Hematopoietic multipotent progenitor cell (in vitro differentiated cells): ENCODE measurements at places on chromosomes 7 and 10. TPM values are rescaled to one million over a fixed set of nuclear protein-coding genes. Genes with fewer than 3 reads are reported as not detected.

GRCh38 chr7:94882891-94883290 lies 24.5 kb upstream of the PPP1R9A start:
- no peak for DNase-seq

DNA sequence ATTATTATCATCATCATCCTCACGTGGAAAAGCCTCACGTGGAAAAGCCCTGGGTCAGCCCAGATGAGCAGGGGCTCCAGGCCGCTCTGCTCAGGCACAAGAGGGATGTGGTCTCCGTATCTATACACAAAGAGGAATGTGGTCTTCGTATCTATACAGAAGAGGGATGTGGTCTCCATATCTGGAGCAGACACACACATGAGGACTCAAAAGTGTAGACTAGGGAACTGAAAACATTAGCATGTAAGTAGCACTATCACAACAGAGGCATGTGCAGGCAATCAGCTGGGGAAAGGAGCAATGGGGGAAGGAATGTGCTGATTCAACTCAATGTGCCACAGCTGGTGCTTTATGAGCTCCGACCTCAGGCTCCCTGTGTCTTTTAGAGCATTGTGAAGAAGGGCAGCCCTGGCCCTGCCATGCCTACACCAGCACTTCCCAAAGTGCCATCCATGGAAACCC lies 86.5 kb downstream of the PLXNA4 start:
- peak; percentile 67 for DNase-seq

GRCh38 chr7:125338110-125338509 lies 408.5 kb upstream of the POT1 start:
- DNase-seq, result no peak

GRCh38 chr7:140390466-140391190 lies 7.7 kb downstream of the SLC37A3 start:
- peak; percentile 39 for DNase-seq

DNA sequence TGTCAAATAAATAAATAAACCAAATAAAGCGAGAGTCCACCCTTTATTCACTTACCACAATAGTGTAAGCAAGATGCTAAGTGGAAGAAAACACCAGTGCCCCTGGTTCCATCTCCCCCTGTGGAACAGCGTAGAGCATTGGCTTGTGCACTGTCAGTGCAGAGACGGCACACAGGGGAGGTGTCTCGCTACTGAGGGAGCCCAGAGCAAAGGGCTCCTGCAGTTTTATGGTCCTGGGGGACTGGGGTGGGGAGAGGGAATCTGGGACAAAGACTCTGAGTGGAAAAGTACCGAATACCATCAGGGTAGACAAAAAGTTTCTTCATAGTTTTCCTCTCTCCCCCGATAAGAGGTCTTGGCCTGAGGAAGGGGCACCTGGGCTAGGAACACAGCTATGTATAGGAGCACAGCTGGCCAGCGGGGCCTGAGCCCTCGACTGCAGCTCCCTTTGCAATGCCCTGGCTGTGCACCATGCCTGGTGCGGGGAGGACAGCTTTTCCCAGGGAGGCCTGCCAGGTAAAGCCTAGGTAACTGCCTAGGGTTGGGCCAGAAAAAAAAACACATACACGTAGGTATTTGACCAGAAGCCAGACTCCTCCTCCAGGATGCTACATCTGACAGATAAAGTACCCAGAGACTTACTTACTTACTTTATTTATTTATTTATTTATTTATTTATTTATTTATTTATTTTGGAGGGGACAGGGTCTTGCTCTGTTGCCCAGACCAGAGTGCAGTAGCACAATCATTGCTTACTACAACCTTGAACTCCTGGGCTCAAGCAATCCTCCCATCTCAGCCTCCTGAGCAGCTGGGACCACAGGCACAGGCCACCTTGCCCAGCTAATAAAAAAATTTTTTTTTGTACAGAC lies 88.8 kb upstream of the KIF5B start:
- DNase-seq, result no peak

GRCh38 chr7:23161482-23161881 lies 20.4 kb upstream of the NUP42 start:
- DNase-seq, result no peak

DNA sequence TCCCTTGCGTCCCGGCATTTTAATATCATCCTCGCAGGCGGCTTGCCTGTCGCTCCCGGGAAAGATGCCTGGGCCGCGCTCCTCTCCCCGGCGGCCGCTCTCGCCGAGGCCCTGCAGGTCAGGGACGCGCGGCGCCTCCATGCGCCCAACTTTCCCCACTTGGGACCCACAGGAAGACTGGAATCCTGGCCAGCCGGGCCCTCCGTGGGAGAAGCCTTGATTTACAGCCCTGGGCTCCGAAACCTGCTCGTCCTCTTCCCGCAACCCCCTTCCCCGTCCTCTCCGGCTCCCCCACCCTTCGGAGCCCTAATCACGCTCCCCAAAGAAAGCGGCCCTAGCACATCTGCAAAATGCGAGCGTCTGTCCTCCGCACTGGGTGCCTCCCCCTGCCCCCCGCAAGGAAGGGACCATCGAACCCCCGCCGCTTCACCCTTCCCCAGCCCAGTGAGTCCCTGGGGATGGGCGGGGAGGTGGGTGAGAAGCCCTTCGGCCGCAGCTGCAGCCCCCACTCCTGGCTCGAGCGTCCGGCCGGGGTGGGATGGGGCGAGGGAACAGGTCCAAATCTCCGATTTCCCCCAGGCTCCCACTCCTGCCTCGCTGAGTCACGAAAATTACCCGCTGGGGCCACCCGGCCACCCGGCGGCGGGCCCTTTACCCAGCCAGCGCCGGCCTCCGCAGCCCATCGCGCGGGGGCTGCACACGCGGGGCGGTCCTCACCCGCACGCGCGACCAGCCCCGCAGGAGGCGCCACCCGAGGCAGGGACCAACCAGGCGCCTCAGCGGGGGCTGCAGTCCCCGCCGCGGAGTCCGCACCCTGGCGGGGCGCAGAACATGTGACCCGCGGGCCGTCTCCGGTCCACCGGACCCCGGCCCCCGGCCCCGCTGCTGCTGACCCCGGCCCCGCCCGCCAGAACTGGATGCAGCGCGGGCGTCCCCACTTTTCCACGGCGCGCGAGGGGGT lies 695 bp downstream of the HSPA12A start:
- peak; percentile 5 for DNase-seq

- DNase-seq, result no peak
These were observed 196.8 kb upstream of the POT1 start for GRCh38 chr7:125126376-125126775.

DNA sequence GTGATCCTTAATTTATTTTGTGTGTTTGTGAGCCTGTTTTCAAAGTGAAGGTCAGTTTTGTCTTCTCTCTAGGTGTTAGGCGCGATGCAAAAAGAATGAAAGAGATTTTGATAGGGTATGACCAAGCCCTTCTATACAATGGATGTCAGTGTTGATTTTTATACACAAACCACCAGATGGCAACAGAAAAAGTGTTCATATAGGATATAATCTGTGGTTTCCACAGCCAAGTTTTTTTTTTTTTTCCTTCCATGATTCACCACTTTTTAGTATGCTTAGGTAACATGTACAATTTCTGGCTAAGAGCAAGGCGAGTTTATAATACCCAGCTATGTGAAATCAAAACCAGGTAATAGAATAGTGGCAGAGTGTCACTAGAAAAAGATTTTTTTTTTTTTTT lies 8.1 kb downstream of the SDK1 start:
- DNase-seq, result no peak

DNA sequence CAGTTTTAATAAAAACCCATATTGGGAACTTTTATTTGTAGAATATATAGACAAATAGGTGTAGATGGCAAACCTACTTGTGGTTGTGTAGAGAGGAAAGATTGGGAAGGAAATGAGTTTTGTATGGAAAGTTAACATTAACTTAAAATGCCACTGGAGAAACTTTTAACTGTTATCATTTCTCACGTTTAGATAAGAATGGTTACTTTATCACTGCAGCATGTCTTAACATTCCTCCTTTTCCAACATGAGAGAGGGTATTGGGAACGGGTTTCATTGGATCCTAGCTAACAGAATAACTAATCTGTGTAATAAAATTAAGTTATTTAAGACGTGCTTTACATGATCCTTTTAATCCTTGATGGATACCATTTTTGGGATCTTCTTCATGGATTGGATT lies 1.8 kb downstream of the LUC7L2 start:
- DNase-seq, result no peak

- DNase-seq, result no peak
These were observed 245.2 kb downstream of the DOCK4 start for GRCh38 chr7:111960984-111961383.

DNA sequence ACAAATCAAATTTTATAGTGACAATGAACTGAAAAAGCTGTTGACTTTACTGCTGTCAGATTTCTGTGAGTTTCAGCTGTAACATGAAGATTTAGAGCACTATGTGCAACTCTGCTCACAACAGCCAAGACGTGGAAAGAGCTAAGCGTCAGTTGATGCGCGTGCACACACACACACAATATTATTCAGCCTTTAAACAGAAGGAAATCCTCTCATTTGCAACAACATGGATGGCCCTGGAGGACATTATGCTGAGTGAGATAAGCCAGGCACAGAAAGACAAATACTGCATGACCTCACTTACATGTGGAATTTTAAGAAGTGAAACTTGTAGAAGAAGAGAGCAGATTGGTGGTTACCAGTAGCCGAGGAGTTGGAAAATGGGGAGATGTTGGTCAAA lies 82.8 kb upstream of the FRMD4A start:
- DNase-seq, result no peak

GRCh38 chr7:91988213-91988612 lies 47.6 kb downstream of the AKAP9 start:
- no peak for DNase-seq

- no peak for DNase-seq
These were observed 116.6 kb downstream of the EGFR start for GRCh38 chr7:55135462-55135861.

GRCh38 chr7:36565792-36566356 lies 158.4 kb downstream of the AOAH start:
- DNase-seq, result peak; percentile 28

GRCh38 chr10:11909618-11910017 lies 86.5 kb downstream of the PROSER2 start:
- no peak for DNase-seq

DNA sequence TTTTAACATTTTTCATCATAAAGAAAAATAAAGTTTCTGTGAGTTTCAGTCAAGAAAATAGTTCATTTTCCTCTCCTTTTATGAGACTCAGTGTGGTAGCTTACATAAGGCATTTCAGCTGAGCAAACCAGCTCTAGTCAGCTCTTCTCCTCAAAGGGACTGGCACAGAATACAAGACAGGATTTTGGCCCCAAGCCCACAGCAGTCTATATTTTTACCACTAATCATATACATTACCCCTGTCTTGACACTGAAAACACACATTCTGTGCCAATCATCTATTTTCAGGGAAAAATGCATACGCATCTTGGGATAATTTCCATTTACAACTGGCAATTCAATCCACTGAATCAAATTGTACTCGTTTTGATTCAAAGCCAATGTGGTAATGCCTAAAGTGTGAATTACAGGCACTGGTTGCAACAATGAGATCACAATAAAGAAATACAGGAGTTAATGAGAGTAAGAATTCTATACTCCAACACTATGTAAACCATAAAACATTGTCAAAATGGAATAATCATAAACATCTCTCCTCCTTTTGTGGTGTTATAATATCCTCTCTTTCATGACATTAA lies 186.4 kb downstream of the CACNA2D1 start:
- no peak for DNase-seq

GRCh38 chr10:69318867-69319727 lies 40.8 kb downstream of the HK1 start:
- peak; percentile 48 for DNase-seq

DNA sequence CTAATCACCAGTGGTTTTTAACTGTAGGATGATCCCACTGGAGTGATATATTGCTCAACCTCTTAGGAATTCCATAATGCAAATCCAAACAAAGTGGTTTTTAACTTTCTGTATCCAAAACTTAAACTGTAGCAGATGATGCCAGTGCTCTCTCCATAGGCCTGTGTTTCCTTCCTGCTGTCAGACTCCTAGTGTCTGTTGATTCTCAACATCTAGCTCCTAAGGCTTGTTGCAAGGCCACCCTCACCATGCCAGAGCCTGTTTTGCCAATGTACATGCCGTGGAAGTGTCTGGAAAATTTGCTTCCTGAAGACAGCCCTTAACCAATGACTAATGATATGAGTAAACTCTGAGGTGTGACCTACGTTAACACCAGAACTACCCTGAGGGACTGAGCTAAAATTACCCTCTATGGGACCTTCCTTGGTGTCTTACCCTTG lies 39.3 kb downstream of the C1GALT1 start:
- DNase-seq, result no peak

DNA sequence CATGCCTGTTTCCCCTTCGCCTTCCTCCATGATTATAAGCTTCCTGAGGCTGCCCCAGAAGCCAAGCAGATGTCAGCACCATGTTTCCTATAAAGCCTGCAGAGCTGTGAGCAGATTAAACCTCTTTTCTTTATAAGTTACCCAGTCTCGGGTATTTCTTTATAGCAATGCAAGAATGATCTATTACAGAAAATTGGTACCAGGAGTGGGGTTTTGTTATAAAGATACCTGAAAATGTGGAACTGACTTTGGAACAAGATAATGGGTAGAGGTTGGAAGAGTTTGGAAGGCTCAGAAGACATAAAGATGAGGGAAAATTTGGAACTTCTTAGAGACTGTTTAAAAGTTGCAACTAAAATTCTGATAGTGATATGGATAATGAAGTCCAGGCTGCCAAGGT lies 4.8 kb upstream of the RSU1 start:
- DNase-seq, result no peak

GRCh38 chr7:101333912-101334311 lies 12.3 kb upstream of the IFT22 start:
- DNase-seq, result no peak

- no peak for DNase-seq
These were observed 48.1 kb upstream of the SEPTIN7 start for GRCh38 chr7:35752742-35753141.

GRCh38 chr7:41917-42565 lies 150.3 kb upstream of the FAM20C start:
- no peak for DNase-seq

DNA sequence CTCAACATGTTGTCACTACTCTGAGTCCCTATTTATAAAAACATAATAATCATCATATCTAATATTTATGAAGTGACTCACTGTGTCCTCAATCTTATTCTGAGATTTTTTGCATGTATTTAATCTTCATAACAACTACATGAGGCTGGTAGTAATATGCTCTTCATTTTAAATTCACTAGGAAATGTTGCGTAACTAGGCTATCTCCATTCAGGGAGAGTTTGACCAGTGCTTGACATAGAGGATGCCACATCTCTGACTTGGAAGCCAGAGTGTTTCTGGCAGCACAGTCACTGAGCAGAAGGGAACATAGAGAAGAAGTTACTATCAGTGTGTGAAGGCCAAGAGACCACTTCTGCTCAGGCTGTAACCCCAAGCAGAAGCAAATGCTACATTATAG lies 88.9 kb downstream of the FAM13C start:
- DNase-seq, result no peak

GRCh38 chr10:45534572-45534971 lies 138.0 kb downstream of the ZFAND4 start:
- no peak for DNase-seq

NCF1 gene
- total RNA-seq, result 2.2 TPM

MCM10 gene
- total RNA-seq, result 2.2 TPM

KLF14 gene
- total RNA-seq, result not detected

TSC22D4 gene
- 60.9 TPM for total RNA-seq

PWWP2B gene
- 36.6 TPM for total RNA-seq

EPO gene
- not detected for total RNA-seq

KLF6 gene
- 177 TPM for total RNA-seq

FGFR2 gene
- not detected for total RNA-seq

ZNF273 gene
- total RNA-seq, result 6.2 TPM

SCART1 gene
- 3.2 TPM for total RNA-seq

PLPP4 gene
- total RNA-seq, result under 0.01 TPM

RHOBTB1 gene
- 11.6 TPM for total RNA-seq

HOXA5 gene
- 30.4 TPM for total RNA-seq

UCMA gene
- not detected for total RNA-seq

CACNB2 gene
- 11.6 TPM for total RNA-seq

GPRIN2 gene
- total RNA-seq, result not detected

GPER1 gene
- total RNA-seq, result 0.27 TPM

TMEM236 gene
- total RNA-seq, result under 0.01 TPM
